Left cardiac atrium (tissue), 4 donors: ENCODE measurements at places on chromosomes 5 and 9. TPM values are rescaled to one million over a fixed set of nuclear protein-coding genes. Genes with fewer than 3 reads are reported as not detected.

The CDKN2A gene
- not detected for total RNA-seq

The S100Z gene
- not detected for total RNA-seq

The EIF4E1B gene
- total RNA-seq = not detected

The MAN2A1 gene
- 15.4 TPM for total RNA-seq

The FREM1 gene
- 1.8 TPM for total RNA-seq

The AP3B1 gene
- total RNA-seq = 25.3 TPM

The RNF208 gene
- total RNA-seq = 15.6 TPM
